Panc1 (cell line): ENCODE measurements at places on chromosomes 16 and 17. TPM values are rescaled to one million over a fixed set of nuclear protein-coding genes. Genes with fewer than 3 reads are reported as not detected.

SLC52A1 gene
- total RNA-seq = 0.54 TPM

TBX21 gene
- total RNA-seq = 0.10 TPM

CCDC200 gene
- total RNA-seq = not detected

CHMP6 gene
- total RNA-seq = 43.7 TPM

DNA sequence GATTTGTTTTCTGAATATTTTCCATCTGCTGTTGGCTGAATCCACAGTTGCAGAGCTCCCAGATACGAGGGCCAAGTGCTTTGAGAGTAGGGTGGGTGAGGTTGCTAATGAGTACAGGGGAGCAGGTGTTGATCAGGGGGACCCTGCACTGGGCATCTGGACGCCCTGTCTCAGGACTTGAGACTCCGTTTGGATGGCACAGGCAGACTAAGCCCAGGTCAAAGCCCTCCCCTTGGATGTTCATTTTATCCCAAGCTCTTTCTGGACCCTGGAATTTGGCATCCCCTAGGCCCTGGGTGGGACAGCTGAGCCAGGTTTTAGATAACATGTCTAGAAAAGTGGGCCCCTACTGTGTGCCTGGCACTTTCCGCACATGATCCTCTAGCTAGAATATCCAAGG, 12.1 kb downstream of the USP6 start:
- DNase-seq = no peak

GRCh38 chr17:77959126-77959925, 823 bp downstream of the TNRC6C start:
- no peak for DNase-seq

DNA sequence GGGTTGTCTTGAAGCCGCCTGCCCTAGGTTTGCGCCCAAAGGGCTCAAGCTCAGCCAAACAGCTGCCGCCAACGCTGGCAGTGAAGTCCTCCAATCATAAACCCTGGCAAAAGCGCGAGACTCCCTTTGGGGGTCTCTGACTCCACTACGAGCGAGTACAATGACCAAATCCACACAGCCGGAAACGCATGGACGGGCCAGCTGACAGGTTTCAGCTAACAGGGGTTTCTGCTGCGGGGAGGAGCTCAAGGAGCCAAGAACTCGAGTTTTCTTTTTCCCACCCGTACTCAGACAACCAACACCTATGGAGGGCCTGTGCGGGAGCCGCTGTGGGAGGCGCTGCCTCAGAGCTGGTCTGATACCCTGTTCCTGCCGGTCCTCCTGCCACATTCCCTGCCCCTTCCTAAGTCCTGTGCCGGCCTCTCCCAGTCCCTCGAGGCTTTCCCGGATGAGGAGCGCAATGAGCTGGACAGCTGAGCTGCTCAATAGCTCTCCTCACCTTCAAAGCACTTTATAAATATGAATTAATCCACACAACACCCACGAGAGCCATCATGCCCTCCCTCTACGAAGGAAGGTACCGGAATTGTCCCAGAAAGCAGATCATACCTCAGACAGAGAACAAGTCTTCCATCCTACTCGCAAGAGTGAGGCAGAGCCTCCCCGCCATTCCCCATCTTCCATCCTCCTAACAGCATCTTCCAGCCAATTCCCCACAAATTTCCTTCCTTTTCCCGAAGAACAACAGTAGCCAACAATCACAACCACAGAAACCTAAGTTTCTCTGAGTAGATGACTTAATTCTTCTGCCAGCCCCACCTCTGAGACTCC, 6.1 kb downstream of the ABR start:
- no peak for DNase-seq

- no peak for DNase-seq
Observed at GRCh38 chr16:2819939-2820835, 3.1 kb downstream of the PRSS21 start.

GRCh38 chr16:29114574-29114973, 129.7 kb downstream of the LAT start:
- no peak for DNase-seq

DNA sequence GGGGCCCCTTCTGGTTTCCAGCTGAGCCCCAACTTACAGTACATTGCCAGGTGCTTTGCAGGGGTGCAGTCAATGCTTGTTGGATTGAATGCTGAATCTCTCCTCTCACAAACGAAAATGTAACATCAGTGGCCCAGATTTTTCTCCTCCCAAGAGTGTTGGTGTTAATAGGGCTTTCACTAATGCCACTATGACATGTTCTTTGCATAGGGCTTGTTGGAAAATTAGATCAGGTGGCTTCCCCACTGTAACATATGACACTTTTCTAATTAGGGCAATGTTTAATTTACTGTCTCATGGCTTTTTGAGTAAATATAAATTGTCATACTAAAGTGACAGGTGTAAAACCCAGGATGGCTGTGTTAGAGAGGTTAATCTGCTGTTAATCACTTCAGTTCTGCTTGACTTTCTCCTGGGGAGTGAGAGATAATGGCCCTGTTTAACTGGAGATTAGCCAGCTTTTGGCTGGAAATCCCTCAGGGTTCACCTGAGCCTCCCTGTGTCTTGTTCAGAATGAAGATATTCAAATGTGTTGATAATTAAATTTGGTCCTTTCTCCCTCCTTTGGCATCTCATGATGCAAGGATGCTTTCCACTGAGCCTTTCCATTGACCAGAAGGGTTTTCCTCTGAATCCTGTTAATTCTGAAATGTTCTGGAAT, 502.3 kb downstream of the RBFOX1 start:
- no peak for DNase-seq
